ENCODE measurements at places on chromosomes 12 and 14.

DNA sequence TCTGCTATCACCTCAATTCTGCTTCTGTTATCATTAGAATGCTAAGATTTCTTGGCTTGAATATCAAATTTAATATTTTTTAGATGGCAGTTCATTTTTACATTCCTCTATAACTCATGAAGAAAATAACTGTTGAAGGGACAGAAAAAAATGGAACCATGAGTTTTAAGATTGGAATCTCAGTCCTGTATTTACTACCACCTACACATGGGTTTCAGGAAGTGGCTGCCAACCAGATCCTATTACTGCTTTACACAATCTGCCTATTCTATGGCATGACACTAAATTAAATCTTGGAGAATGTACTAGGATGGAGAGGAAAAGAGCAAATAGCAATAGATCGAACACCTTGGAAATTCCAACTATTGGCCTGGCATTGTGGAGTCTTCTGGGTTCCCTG is 140.8 kb downstream of the DUSP6 start:
- no peak for DNase-seq

- no peak for DNase-seq
Observed at GRCh38 chr12:47561746-47562145, 144.1 kb downstream of the RPAP3 start.

- no peak for DNase-seq
Observed at GRCh38 chr12:122979001-122979907, 1.2 kb upstream of the ARL6IP4 start.

- no peak for DNase-seq
Observed at GRCh38 chr14:44712024-44712815, 205.1 kb upstream of the FSCB start.

- DNase-seq, result no peak
Observed at GRCh38 chr12:122869207-122869973, 26.5 kb downstream of the VPS37B start.

DNA sequence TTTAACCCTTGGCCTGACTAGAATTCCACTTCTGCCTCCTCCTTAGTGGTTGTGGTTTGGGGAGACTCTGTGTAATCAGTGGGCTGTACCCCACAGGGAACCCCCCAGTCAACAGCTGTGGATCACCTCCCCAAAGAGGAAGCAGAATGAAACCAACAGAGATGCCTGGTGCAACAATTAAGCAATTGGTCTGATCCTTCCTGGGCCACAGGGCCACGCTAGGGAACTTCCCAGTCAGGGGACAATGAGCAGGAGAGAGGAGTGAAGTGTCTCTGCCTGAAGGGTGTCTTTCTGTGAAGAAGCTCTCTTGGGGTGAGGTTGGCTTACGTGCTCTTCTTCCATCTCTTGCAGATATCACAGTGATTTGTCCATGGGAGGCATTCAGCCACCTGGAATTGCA is 8.2 kb downstream of the PDE6H start:
- no peak for DNase-seq

GRCh38 chr12:114555451-114555850 is 128.5 kb downstream of the TBX3 start:
- DNase-seq, result no peak

DNA sequence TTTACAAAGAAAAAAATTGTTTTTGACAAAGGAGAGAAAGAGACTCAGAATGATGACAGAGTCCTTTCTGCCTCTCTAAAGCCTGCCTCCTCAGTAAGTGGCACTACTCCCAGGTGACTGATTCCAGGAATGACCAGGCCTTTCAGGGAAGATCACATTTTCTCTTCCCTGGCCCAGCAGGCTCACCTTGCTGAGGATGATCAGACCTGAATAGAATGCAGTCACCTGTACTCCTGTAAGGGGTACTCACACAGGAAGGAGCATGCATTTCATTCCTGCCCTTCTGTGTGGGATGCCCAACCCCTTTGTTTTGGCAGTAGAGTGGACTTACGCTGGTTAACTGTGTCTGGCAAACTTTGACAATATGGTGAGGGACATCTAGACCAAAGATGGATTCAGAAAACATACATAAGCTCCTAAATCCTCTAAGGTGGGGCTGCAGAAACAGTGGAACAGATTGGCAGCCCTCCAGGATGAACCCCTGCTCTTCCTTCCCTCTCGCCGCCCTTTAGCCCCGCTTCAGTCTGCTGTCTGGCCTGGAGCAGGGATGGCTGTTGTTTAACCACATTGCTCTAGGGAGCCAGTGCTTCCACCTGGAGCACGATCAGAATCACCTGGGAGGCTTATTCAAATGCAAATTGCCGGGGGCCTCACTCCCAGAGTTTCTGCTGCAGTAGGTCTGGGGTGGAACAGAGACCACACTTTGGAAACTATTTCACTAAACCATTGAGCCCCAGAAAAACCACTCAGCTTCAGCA is 29.8 kb downstream of the ERG28 start:
- no peak for DNase-seq

DNA sequence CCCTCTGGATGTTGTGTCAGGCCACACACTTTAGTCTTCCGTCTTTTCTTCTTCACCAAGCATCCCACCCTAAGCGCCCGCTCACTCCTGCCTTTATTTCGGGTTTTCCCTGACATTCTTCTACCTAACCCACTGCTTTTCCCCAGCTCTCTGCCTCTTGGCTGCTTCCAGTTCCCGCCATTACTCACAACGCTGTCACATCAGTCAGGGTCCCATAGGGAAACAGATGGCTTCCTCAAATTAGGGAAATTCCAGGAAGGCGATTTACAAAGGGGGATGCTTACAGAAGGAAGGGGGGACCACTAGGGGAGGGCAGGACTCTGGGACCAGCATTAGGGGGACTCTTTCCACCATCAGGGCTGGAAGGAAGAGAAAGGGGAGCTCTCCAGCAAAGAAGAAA is 9.2 kb upstream of the PPP1R13B start:
- no peak for DNase-seq

GRCh38 chr12:125856896-125857295 is 791.7 kb downstream of the AACS start:
- no peak for DNase-seq

- DNase-seq, result peak; percentile 91
Observed at GRCh38 chr12:93624595-93625294, 52.3 kb downstream of the SOCS2 start.

- no peak for DNase-seq
Observed at GRCh38 chr12:11651381-11651780, 1.9 kb downstream of the ETV6 start.

GRCh38 chr14:43535231-43535838 is 971.7 kb downstream of the FSCB start:
- DNase-seq, result no peak

GRCh38 chr12:21300632-21301031 is 34.1 kb downstream of the SLCO1A2 start:
- no peak for DNase-seq

DNA sequence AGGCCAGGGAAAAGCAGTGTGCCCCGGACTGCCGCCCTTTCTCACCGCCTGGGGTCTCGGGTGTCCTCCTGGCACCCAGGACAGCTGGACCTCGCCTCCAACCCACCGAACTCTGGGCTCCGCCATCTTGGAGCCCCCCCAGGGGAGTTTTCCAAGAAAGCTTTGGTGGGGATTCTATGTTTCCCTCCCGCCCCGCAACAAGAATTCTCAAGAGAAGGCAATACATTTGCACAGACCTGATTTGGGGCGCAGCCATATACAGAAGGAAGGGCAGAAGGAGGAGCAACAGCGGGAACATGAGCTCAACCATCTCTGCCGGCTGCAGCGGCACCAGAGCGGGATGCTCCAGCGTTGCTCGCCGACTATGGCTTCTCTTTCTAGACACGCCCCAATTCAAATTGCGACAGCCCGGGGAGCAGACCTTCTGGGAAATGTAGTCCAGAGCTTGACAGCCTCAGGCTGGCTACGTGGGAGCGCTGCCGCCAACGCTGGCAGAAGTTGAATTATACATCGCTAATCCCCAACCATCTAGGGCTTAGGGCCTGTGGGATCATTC is at the start of gene RDH11:
TSS of gene RDH11 (minus strand) at position 371 of the 556 bp plus-strand sequence. CDS start at position 310, 61 bp downstream.
- DNase-seq, result peak; percentile 70

- no peak for DNase-seq
Observed at GRCh38 chr14:85601246-85601645, 71.3 kb downstream of the FLRT2 start.

DNA sequence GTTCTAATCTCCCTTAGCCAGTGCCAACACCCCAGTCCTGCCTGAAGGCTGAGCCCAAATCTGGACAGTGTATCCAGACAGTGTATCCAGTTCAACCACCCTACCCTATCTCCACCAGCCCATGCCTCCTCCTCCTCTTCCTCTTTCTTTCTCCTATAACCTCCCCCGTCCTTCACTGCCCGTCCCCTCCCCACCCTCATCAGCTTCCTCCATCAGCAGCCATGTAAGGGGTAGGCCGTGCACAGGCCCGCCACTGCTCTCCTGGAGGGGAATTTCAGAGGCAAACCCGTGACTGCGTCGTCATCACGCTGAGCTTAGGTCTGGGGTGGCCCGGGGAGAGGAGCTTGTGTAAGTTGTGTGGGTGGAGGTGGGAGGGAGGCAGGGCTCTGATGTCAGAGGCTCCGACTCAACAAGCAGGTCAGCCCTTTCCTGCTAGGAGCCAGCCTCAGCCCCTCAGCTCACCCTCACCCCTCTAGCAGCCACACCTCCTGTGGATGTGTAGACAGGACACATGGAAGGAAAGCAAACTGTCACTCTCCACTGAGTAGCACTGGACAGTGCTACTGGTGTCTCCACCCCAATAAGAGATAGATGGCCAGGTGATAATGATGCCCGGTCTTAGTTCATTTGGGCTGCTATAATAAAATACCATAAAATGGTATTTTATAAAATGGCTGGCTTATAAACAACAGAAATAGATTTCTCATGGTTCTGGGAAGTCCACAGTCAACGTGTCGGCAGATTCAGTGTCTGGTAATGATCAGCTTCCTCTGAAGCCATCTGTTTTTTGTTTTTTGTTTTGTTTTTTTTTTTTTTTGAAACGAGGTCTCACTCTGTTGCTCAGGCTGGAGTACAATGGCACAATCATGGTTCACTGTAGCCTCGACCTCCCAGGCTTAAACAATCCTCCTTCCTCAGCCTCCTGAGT is 50.5 kb downstream of the IRF2BPL start:
- no peak for DNase-seq

DNA sequence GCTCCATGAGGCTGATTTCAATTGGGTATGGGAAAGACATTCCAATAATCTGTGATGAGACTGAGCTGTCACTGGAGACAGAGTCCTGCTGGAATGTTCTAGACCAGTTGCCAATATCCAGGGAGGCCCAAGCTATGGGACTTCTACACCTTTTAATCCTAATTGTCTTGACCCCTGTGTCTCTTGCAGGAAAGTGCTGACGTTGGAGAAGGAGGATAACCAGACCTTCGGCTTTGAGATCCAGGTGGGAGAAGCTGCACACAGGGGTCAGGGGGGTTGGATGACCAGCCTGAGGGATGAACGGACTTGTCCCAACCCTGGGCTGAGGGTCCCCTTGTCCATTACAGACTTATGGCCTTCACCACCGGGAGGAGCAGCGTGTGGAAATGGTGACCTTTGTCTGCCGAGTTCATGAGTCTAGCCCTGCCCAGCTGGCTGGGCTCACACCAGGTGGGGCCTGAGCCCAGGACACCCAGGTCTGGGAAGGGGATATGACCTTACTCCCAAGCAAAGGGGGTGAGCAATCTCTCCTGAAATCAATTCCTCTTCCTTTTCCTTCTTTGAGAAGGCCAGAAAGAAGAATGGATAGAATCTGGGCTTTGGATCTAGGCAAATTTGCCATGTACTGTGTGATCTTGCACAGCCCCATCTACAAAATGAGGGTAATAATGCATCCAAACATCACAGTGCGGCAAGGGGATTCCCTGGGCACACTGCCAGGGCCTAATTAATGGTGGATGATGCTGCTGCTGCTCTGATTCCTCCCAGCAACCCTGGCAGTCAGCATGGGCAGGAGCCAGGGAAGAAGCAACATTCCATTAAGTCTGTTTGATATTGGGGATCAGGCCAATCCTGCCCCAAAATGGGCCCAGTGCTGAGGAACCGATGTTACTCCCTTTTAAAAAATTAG is 4.2 kb downstream of the TAMALIN start:
- no peak for DNase-seq

GRCh38 chr12:131828671-131829355 is 620 bp downstream of the MMP17 start:
- no peak for DNase-seq

DNA sequence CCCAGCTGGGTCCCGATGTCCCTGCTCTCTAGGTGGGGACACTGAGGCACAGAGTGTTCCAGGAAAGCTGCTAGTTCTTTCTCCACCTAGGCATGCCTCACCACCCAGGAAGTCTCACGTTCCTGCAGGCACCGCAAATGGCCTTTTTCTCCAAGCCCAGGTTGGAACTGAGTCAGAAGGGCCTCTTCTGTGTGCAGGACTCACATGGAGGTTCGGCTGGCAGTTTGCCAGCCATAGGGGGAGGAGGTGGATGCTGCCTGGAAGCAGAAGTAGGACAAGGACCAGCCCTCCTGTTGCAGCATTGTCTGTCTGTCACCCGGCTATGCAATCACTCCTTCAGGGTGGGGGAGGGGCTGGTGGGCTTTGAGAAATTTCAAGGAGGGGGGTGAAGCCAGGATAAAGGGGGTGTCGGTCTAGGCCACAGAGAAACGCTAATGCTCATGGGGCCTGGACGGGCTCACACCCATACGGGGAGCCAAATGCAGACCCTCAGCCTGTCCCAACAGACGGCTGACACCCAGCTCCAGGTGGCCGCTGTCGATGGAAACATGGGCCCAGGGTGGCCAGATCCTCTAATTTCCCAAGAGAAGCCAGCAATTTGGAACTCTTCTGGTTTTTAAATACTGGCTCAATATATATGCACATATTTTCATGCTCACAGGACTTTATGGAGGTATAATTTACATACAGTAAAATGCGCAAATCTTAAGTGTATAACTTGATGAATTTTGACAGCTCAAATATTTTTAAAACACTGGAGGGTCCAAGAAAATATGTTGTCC is 120.5 kb downstream of the PHETA1 start:
- no peak for DNase-seq

- no peak for DNase-seq
Observed at GRCh38 chr12:10235761-10236631, 23.3 kb downstream of the GABARAPL1 start.

- no peak for DNase-seq
Observed at GRCh38 chr14:60487211-60487610, 1.3 kb upstream of the C14orf39 start.

GRCh38 chr12:116186482-116187150 is 90.9 kb downstream of the MED13L start:
- no peak for DNase-seq

DNA sequence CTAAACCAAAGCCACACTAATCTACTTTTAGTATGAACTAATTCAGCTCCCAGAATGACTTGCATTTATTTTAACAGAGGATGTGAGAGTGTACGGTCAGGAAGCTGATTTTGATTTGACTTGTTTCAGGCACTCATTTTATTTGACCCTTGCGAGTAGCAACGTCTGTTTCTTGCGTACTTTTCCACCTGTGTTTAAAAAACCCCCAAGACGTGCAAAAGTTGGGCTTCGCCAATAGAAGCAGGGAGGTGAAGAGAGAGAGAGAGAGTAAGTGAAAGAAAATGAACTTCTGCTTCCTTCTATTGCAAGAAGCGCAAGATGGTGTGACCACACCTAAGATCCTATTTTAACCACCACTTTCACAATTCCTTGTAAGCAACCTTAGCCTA is 6.7 kb upstream of the SLC15A4 start:
- no peak for DNase-seq

- DNase-seq, result no peak
Observed at GRCh38 chr14:103522649-103523574, at the start of gene CKB. CKB (minus strand) TSS chr14:103522830; CDS start chr14:103522493, 337 bp downstream.

- DNase-seq, result no peak
Observed at GRCh38 chr12:117036046-117036445, 63.2 kb downstream of the TESC start.

GRCh38 chr12:62653740-62654139 is 187.1 kb downstream of the MON2 start:
- DNase-seq, result no peak
